ENCODE measurements at places on chromosomes 2 and 18. TPM values are rescaled to one million over a fixed set of nuclear protein-coding genes. Genes with fewer than 3 reads are reported as not detected.

- no peaks in the 10 kb centered on the region for H3K36me3 ChIP-seq
- H3K4me1 ChIP-seq = no peaks in the 10 kb centered on the region
- H3K27ac ChIP-seq = peak overlapping the region; percentile 21
- peak; percentile 31 for DNase-seq
These were observed 22.3 kb downstream of the CLASP1 start for GRCh38 chr2:121626777-121627524.

DNA sequence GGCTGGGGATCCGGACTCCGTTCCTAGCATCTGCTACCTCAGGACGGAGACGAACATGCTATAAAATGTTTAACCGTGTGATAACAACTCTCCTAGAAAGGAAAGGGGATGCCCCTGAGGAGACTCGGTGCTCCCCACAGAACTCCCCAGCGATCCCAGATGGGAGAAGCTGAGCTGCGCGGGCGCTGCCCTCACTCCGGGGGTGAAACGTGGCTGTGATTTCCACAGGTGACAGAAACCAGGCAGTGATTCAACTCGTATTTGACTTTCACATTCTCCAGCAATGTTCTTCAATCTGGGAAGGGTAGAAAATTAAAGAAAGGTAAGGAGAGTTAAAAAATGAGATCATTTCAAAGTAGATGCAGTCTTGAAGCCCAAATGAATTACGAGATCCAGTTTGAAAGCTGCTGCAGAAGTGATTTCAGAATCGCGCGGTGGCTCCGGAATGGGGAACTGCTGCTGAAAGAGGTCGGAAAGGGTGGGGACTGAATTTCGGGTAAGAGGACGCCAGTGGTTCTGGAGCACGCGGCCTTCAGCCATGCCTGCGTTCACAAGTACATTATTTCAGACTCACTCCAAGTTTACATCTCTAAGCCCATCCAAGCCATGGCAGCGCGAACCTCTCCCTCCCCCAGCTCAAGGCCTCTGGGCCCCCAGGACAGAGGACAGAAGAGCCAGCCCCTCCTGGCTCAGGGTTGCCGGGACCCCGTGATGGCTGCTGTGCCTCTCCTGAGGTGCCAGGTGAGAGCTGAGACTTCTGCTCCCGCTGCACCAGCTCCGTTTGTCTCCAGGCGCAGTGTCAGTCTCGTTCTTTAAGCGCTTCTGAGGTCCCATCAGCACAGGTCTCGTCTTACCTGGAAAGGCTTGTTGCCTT, 39.5 kb downstream of the ADNP2 start:
- H3K4me3 ChIP-seq = peak overlapping the region; percentile 67
- H3K36me3 ChIP-seq = no peaks in the 10 kb centered on the region
- H3K27ac ChIP-seq = peak overlapping the region; percentile 45
- no peaks in the 10 kb centered on the region for H3K4me1 ChIP-seq
- no peaks in the 10 kb centered on the region for H3K27me3 ChIP-seq
- DNase-seq = no peak

- no peak overlapping the region for H3K4me3 ChIP-seq
- H3K36me3 ChIP-seq = no peaks in the 10 kb centered on the region
- H3K4me1 ChIP-seq = no peaks in the 10 kb centered on the region
- no peaks in the 10 kb centered on the region for H3K27me3 ChIP-seq
- H3K27ac ChIP-seq = no peak overlapping the region
- no peak for DNase-seq
These were observed 164.4 kb downstream of the DDX1 start for GRCh38 chr2:15756011-15756550.

GRCh38 chr2:58357521-58357920, 116.4 kb upstream of the FANCL start:
- H3K4me3 ChIP-seq = no peak overlapping the region
- H3K4me1 ChIP-seq = no peaks in the 10 kb centered on the region
- no peaks in the 10 kb centered on the region for H3K36me3 ChIP-seq
- no peaks in the 10 kb centered on the region for H3K27me3 ChIP-seq
- DNase-seq = no peak
- no peak overlapping the region for H3K27ac ChIP-seq

DNA sequence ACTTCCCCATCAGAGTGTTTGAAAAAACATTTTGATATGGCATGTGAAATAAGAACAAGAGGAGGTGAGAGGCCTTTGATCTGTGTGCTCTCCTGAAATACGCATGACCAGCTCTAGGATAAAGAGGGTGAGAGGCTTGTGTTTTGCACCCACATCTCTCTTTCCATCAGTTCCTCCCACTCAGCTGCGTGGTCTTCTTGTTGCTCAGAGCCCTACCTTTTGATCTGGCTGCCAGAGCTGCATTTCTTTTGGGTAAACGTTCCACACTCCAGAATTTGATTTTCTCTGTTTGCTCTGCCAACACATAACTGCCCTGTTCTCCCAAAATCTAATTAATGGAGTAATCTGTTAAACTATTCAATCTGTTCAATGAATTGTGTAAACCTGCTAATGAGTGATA, 72.0 kb upstream of the FN1 start:
- H3K27me3 ChIP-seq = no peaks in the 10 kb centered on the region
- no peak overlapping the region for H3K27ac ChIP-seq
- H3K4me3 ChIP-seq = no peak overlapping the region
- H3K4me1 ChIP-seq = no peaks in the 10 kb centered on the region

DNA sequence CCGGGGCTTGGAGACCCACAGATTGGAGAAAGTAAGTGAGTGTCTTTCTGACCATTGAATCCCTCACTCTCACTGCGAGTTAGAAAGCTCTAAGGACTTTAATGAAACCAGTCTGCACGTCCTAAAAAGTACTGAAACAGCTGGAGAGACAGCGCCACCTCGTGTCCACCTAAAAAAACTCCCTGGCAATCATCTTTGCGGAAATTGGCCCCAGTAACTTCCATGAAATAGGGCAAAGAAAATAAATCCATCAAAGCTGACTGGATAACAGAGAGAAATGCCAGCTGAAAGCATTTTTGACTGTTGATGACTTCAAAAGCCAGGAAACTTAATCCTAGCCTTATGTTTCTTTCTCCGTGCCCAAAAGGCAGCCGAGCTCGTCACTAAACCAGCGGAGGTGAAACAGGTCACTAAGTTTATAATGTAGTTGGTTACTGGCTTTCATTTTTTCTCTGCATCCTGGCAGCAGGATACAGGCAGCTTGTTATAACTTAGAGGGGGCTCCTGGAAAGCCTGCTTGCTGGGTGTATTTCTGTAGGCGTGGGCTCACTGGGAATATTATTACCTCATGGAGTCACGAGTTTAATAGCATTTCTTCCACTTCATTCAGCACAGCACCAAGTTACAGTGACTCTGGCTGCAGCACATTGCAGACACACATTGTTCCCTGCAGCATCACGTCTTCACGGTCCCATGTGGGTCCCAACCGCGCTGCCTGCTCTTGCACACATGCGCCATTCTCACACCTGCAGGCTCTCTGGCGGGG, 266.5 kb downstream of the HRH4 start:
- H3K4me3 ChIP-seq = peak overlapping the region; percentile 37
- H3K27me3 ChIP-seq = no peaks in the 10 kb centered on the region
- H3K4me1 ChIP-seq = no peaks in the 10 kb centered on the region
- no peaks in the 10 kb centered on the region for H3K36me3 ChIP-seq
- peak overlapping the region; percentile 48 for H3K27ac ChIP-seq

Gene TLK1
- total RNA-seq = 45.7 TPM
